ENCODE measurements at places on chromosomes 7 and 10.
A peak's percentile ranks its signal among the peaks of the same experiment; 100 is the strongest.

GRCh38 chr7:30594048-30594539, 584 bp upstream of the GARS1 start:
- peak; percentile 42 for DNase-seq

DNA sequence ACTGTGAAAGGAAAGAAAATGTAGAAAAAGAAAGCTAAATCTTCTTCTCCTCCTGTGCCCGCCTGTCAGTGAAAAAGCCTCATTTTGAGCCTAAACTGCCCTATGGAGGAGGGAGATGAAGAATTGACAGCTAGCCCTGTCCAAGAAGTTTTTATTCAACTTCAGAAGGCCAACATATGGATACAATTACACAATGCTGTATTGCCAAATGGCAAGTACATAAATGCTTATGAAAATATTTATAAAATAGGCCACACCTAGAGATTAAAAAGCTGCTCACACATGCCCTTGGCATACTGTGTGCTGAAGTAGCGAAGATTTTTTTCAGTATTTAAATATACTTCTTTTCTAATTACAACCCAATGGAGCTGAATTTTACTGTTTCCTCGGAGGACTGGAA, 65.1 kb upstream of the NEBL start:
- DNase-seq = no peak

DNA sequence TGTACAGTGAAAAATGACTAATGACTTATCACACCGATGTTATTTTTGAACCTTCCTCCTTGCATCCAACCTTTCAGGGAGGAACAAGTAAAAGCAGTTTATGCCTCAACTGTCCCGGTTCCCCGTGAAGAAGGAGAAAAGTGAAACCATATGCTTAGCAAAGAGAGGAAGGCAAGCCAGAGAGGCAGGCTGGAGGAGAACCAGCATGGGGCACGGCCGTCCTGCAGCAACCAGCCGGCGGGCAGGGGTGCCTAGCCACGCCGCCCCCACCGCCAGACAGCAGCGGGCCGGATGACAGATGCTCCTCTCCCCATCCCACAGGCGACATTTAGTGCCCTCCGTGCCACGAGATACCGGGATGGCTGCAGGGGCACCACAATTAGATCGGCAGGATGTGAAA, 421.4 kb upstream of the MGMT start:
- no peak for DNase-seq

DNA sequence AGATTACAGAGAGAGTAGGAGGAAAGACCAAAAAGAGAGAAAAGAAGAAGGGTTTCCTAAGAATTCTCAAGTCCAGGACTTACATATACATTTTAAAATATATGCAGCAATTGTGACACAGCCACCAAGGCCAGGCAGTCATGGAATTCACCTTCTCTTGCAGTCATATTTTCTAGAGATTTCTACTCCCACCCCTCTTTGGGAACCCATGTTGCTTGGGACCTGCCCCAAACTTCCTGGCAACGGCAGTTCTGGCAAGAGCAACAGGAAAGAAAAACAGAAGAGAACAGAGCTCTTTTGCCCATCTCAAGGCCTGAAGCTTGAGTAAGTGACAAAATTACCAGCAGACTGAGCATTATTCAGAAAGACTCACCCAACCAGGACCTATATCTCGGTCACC, 128.3 kb upstream of the ASAH2 start:
- no peak for DNase-seq

- DNase-seq = peak; percentile 70
Measured at GRCh38 chr10:35563261-35563891, 41.8 kb upstream of the GJD4 start.

Measured in nephron progenitor cell (in vitro differentiated cells).